NCI-H1417 treated with DMSO at 0.1 percent for 48 hours (cell line): ENCODE measurements at places on chromosomes 6 and 20.

- DNase-seq = no peak
Measured at GRCh38 chr6:43695215-43695966, 7.8 kb upstream of the MRPS18A start.

- no peak for DNase-seq
Measured at GRCh38 chr20:48787861-48788375, 39.9 kb downstream of the PREX1 start.

GRCh38 chr6:114342826-114343781, at the start of gene HS3ST5:
HS3ST5 (minus strand) TSS chr6:114343023; CDS start chr6:114062845, 280,178 bp downstream.
- DNase-seq = no peak

- DNase-seq = no peak
Measured at GRCh38 chr6:3757241-3757641, 5.7 kb upstream of the PXDC1 start.

DNA sequence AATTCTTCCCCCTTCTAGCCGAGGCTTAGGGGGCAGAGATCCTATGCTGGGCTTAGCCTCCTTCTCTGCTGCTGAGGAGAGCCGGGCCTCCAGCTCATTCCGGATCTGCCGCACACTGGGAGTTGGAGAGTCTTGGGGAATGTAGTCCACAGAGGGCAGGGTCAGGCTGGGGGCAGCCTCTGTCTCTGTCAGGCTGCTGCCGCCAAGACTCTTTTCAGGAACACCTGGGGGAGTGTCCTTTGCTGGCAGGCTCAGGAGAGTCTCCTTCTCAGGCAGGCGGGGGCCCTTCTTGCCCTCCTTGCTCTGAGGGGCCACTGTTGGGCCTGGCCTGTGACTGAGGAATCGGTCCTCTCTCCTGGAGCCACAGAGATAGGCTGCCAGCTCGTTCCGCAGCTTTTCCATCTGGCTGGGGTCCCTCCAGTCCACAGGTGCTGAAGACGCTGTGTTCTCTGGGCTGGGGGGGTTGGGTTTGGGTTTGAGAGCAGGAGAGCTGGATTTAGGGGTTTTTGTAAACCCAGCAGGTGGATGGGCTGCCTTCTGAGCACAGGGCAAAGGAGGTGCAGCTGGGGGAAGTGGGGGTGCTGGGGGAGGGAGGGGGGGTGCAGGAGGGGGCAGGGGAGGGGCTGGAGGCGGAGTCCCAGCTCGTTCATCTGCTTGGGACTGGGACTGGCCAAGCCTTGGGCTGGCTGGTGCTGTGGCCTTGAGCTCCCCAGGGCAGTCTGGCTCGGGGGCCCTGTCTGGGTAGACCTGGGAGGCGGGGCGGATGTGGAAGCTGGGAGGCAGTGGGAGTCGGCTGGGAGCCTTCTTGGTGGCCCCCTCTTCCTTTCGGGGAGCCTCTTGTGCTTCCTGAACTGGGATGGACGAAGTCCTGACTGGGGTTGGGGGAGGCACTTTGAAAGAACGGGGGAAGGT, 36.1 kb downstream of the C6orf132 start:
- no peak for DNase-seq

- DNase-seq = no peak
Measured at GRCh38 chr20:3653921-3654320, 9.3 kb downstream of the GFRA4 start.

- peak; percentile 62 for DNase-seq
Measured at GRCh38 chr6:16322666-16323312, 84.4 kb downstream of the GMPR start.

GRCh38 chr6:93721386-93722048, 302.2 kb upstream of the EPHA7 start:
- DNase-seq = no peak

DNA sequence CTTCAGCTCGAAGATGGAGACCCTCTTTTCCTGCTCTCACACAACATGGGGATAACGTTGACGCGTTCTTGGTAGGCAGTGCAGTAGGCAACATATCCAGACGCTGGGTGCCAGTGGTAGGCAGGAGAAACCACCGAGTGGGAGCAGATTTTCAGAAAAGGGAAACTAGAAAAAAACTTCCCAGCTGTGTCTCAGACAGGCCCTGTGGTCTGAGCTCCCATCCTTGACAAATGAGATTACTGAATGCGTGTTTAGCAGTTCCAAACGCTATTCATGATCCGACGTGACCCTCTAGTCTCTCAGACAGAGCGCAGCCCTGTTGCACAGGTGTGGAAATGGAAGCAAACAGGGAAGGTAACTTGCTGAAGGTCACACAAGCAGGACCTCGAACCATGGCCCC, 83.9 kb upstream of the DUSP22 start:
- DNase-seq = no peak

DNA sequence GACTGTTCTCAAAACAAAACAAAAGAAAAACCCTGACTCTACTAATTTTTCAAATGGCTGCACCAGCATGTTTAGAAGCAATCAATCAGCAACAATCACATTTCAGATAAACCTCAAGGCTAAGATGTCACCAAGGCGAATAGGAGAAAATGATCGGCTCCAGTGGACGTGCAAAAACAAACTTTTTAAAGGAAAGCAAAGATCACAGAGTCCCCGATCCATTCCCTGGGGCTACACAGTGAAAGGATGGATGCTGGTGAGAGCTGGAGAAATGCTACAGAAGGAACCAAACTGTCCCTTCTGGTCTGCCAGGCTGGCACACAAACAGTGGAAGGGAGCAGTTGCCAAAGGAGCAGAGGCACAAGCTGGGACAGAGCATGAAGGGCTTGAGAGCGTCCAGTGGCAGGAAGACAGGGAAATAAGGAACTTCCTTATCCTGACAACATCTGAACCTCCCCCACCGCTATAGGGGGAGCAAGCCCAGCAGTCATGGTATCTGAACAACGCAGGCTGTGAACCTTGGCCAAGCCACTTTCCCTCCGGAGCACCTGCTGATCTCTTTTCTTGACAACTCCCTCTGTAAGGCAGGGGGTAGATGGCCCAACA, 73.7 kb upstream of the HIVEP1 start:
- DNase-seq = no peak

DNA sequence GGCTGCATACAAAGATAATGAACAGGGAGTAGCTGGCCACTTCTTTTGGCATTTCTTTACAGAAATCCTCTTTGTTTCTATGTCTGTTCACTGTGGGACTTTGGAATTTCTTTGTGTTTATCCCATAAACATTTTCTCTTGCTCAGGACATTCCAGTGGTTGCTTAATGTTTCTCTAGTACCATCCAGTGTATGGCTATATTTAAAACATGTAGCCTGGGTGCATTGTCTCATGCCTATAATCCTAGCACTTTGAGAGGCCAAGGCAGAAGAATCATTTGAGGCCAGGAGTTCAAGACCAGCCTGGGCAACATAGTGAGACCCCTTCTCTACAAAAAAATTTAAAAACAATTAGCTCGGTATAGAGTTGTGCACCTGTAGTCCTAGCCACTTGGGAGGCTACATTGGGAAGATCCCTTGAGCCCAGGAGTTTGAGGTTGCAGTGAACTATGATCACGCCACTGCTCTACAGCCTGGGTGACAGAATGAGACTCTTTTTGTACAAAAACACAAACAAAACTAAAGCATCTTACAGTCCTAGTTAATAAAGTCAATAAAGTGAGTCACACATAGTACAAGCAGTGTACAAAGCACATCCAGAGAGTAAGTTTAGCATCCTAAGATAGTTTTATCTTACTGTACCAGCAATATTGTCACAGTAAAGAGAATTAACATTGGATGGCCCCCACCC, 63.3 kb downstream of the ZFAND3 start:
- no peak for DNase-seq

GRCh38 chr6:7041511-7042026, 66.2 kb upstream of the RREB1 start:
- no peak for DNase-seq

DNA sequence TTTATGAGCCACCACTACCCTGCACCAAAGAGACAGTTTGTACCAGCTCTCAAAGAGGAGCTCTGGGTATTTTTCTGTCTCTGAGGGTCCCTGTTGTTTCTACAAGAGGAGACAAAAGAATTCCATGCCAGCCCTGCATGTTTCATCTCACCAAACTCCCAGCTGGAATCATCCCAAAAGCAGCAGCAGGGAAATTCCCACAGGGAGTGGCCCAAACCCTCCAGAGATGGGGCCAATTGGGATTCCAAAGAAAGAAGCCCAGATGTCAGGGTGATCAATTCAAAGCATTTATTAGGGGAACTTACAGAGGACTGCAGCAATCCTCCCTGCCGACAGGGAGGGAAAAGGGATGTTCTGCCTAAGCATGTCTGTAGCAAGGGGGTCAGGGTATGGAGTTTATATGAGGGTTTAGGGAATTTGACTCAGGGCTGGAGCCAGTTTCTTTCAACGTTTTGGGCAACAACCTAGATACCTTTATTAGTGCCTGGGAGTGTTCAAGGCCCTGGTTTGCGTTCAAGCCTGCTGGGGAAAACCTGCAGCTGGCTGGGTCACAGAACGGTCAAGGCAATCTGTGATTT, 47.2 kb downstream of the MUC22 start:
- no peak for DNase-seq

- DNase-seq = no peak
Measured at GRCh38 chr6:137866200-137866913, 702 bp upstream of the TNFAIP3 start.

- no peak for DNase-seq
Measured at GRCh38 chr6:30007132-30007764, 53.8 kb upstream of the POLR1H start.

GRCh38 chr6:35518566-35519312, 6.0 kb upstream of the TULP1 start:
- no peak for DNase-seq

DNA sequence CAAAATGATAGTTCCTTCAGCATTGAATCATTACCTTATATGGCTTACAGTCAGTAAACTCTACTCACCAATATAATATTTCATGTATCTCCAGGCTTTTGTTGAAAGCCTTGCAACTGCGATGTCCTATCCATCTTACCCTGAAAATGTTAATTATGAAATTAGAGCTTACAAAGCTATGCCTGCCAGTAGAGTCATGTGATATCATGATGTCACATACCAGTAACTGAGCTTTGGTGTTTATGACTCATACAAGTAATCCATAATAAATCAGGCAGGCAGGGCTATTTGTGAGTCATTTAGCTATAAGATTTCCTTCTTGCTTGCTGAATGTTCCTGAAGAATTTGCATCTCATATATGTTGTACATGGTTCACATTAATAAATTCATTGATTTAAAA, 44.9 kb upstream of the FAM83B start:
- DNase-seq = no peak

GRCh38 chr6:110689275-110689935, 125.9 kb downstream of the CDK19 start:
- no peak for DNase-seq

DNA sequence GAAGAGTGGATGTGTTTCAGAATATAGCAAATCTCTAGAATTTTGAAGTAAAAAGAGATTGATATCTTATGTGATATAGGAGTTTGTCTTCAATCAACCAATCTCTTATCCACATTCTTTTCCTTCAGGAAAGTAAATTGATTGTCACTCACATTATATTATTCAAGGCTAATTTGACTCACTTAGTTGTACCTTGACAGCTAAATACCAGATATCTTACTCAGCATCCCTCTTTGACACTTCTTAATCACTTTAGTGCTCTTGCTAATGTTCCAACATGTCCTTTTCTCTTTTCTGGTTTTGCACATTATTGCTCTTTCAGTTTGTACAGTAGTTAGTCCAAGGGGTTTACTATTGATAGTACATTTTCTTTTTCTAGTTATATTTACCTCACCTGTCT, 286.9 kb upstream of the PTCHD4 start:
- no peak for DNase-seq

DNA sequence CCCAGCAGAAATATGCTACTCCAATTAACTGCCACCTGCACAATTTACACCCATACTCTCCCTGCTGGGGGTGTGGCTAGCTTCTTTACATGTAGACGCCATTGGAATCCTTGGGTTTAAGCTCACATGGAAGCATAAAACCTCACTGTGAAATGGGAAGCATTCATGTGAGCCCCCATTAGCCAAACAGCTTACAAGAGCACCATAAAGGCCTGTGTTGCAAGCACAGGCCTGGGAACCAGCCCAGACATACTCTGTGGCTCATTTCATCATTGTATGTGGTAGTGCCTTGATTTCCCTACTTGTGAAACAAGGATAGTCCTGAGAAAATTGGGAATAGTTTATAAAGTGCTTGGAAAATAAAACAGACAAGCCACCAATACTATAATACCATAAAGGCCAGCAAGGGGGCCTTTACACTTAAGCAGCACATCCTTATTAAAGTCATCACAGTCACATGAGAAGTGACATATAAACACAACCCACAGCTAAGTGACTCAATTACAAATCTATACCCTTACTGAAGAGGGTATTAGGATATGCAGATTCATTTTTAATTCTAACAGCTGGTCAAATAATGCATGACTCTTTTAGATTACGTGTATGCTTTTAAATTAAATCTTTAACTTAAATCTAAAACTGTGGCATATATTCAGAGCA, 6.8 kb downstream of the ADNP start:
- no peak for DNase-seq

GRCh38 chr20:62313021-62313420, 10.2 kb downstream of the ADRM1 start:
- DNase-seq = no peak

GRCh38 chr6:37033819-37034795, 28.7 kb downstream of the FGD2 start:
- DNase-seq = no peak

- DNase-seq = no peak
Measured at GRCh38 chr20:63082308-63082938, 75.7 kb upstream of the BHLHE23 start.

- DNase-seq = no peak
Measured at GRCh38 chr6:121330516-121330915, 3.8 kb downstream of the TBC1D32 start.

DNA sequence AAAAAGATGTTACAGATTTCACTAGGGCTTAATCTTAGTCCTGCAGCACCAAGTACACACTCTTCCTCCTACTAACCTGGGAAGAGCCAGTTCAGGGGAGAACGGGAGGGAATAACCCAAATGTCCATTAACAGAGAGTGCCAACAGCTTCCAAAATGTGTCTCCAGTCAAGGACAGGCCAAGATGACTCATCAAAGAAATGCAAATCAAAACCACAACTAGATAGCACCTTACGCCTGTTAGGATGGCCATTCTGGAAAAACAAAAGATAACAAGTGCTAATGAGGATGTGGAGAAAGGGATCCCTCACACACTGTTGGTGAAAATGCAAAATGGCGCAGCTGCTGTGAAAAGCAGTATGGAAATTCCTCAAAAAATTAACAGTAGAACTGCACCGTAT, 3.8 kb upstream of the MAS1L start:
- no peak for DNase-seq

GRCh38 chr6:55438203-55438602, 110.9 kb downstream of the GFRAL start:
- no peak for DNase-seq

DNA sequence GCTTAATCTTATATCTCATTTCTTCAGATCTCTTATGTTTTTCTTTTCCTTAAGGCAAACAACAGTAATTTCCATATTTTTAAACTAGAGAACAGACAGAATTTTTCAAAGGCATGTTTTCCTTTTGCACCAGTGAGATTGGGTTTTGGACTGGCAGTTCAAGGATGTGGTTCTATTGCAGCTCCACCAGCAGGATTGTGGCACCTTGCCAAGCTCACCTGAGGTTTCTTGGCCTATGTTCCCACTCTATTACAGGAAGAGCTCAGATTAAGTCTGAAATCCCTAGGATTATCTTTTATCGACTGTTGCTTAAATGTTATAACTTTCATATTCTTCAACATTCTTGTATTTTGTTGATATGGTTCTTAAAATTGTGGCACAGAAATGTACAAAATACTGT, 218.9 kb downstream of the PLCB4 start:
- no peak for DNase-seq

GRCh38 chr20:46671866-46672542, 17.2 kb downstream of the TP53RK start:
- no peak for DNase-seq

- DNase-seq = peak; percentile 93
Measured at GRCh38 chr6:137570393-137570792, 76.2 kb upstream of the OLIG3 start.
